ENCODE measurements at places on chromosomes 3 and 15.

- DNase-seq, result no peak
Measured at GRCh38 chr3:148369381-148369780, 328.3 kb upstream of the AGTR1 start.

GRCh38 chr3:141642215-141642614, 95.9 kb upstream of the RNF7 start:
- no peak for DNase-seq

DNA sequence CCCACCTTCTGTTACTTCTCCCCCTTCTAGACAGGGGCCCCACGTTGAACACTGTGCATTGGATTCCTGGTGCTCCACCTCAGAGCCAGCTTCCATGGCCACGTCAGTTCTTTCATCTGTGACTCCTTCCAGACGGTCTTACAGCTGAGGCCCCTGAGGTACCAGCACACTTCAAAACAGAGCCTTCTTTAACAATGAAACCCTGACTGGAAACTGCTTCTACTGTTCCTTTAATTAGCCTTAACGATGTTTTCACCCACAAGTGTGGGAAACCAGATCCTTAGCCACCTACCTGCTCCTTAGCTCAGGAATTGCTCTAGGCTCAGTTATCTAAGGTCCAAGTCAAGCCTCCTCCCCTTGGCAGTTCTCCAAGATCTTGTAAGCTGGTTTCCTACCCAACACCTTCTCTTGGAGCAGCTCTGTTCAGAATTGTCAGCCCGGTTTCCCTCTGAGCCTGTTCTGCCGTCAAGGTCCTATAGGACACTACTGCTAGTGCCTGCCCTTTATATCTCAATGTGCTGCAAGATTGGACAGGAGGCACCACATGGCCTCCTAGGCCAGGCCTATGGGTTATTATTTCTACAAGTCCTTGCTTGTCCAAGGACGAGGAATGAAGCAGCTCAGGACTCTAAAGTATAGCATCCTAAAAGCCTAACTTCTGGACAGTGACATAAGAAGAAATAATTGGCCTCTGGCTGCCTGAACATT, 80.7 kb downstream of the FMN1 start:
- no peak for DNase-seq

DNA sequence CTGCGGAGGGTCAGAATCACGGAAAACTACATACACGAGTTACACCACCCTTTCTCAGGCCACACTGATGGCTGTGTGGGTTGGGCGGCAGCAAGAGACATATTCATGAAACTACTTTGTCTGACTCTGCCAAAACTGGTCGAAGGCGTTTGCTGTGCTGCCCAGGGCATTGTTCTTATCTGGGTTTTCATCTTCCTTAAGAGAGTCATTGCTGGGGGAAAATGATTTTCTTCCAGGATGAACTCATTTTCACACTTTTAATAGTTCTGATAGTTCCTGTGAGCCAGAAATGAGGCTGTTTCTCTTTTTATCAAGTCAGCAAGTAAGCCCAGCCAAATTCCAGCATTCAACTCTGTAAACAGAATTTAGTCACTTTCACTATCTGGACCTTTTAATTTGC, 47.6 kb downstream of the TRIM71 start:
- DNase-seq, result no peak

DNA sequence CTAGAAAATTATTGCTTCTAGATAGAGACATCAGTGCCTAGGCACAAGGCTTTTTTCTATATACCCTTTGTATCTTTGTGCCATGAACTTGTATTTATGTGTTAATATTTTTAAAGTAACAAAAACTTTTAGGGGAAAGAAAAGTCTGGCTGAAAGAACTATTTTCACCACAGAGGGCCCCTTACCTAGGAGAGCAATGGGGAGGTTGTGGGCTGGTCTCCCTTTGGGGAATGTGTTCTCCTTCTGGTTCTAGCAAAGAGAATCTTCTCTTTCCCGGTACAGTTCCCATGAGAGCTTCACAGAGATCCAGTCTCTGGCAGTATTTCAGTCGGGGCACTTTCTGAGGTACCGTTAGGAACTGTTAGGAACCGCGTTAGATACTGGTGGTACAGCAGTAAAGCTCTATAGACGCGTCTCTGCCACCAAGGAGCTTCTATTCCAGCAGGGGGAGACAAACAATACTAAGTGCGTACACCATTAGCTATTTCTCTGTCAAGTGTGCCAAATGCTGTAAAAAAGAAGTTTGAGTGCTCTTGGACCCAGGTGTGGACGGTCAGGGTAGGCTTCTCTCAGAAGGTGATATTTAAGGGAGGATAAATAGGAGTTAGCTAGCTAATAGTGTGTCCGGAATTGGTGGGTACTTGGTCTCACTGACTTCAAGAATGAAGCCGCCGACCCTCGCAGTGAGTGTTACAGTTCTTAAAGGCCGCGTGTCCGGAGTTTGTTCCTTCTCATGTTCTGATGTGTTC, 4.6 kb upstream of the EPB42 start:
- peak; percentile 14 for DNase-seq

GRCh38 chr3:150223558-150223957, 184.5 kb upstream of the TSC22D2 start:
- DNase-seq, result no peak

DNA sequence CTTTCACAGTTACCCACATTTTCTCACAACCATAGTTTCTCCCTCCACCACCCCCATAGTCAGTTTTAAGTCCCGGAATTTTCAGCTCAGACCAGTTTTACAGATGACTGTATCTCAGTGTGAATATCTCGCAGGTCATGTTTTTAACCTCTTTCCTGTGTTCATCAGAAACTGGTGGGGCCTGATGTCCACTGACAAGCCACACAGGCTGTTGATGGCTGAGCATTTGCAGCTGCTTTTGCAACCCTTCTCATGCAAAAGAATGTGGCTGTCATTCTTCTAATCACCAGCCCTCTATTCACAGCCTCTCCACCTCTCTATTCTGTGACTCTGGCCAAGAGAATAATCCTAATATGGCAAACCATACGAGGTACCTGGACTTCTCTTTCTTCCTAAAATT, 8.5 kb downstream of the GYG1 start:
- no peak for DNase-seq

DNA sequence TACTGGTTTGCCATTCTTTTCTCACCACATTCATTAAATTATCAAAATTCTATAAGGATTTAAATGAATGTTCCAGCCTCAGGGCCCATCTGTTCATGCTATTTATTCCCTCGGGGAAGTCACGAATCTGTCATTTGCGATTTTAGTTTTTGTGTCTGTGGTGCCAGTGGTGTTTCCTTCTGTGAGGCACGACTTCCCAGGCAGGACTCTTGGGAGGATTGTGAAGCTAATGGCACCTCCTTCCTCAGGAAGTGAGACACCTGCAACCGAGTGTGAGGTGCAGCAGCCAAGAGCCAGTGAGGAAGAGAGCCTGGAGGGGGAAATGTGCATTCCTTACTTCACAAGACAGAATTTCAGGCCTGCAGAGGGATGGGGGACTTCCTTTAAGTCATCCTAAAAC, 24.1 kb downstream of the SV2B start:
- DNase-seq, result no peak

- no peak for DNase-seq
Measured at GRCh38 chr3:29531644-29532043, 250.8 kb downstream of the RBMS3 start.
